Stimulated activated CD4-positive, alpha-beta T cell treated with anti-CD3 and anti-CD28 coated beads, Interleukin-4, amount 100 ng/mL, for 48 hours (primary cell): ENCODE measurements at places on chromosomes 5 and 9.

DNA sequence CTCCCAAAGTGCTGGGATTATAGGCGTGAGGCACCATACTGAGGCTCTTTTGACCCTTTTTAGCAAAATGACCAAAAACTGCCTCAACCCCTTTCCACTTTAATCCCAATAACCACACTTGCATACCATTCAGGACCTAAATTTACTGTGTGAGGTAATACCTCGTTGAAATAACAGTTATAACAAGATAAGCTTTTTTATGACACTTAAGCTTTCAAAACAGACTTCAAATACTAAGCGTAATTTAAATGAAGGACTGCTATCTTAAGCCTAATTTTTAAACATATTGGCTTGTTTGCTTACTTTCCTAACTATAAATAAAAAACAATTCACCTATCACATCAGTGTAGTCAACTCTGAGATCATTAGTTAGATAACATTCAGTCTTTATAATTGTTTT lies 37.8 kb downstream of the PWWP2A start:
- no peak for DNase-seq

GRCh38 chr5:93145767-93146166 lies 435.3 kb downstream of the NR2F1-AS1 start:
- DNase-seq, result no peak

- DNase-seq, result no peak
Measured at GRCh38 chr5:93924628-93925027, 183.2 kb upstream of the POU5F2 start.

DNA sequence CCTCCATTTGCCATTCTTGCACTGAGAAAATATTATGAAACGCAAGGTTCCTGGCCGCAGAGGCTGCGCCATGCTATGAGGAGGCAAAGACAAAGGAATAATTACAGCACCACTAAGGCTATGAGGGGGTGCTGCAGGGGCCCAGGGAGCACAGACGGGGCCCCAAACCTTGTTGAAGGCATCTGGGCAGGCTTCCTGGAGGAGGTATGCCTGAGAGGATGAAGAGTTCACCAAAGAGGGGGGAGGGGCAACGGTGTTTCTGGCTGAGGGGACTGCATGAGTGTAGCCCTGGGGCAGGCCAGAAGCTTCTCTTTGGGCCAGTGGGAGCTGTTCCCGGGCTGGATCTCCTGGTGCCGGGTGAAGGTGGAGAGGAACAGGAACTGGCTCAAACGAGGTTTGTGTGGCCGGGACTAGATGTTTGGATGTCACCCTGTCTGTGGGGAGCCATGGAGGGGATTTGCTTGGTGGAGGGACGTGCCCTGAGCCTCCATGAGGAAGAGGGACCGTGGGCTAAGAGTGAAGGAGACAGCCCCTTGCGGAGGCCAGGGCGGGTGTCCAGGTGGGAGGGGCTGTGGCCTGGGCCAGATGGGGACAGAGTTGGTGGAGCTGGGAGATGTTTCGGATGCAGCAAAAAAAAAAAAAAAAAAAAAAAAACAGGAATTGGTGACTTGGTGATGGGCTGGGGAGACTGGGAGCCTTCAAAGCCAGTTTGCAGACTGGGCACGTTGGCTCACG lies 28.2 kb downstream of the PTGES start:
- DNase-seq, result no peak

- peak; percentile 71 for DNase-seq
Measured at GRCh38 chr9:72526901-72527800, 5.7 kb downstream of the TMC1 start.

DNA sequence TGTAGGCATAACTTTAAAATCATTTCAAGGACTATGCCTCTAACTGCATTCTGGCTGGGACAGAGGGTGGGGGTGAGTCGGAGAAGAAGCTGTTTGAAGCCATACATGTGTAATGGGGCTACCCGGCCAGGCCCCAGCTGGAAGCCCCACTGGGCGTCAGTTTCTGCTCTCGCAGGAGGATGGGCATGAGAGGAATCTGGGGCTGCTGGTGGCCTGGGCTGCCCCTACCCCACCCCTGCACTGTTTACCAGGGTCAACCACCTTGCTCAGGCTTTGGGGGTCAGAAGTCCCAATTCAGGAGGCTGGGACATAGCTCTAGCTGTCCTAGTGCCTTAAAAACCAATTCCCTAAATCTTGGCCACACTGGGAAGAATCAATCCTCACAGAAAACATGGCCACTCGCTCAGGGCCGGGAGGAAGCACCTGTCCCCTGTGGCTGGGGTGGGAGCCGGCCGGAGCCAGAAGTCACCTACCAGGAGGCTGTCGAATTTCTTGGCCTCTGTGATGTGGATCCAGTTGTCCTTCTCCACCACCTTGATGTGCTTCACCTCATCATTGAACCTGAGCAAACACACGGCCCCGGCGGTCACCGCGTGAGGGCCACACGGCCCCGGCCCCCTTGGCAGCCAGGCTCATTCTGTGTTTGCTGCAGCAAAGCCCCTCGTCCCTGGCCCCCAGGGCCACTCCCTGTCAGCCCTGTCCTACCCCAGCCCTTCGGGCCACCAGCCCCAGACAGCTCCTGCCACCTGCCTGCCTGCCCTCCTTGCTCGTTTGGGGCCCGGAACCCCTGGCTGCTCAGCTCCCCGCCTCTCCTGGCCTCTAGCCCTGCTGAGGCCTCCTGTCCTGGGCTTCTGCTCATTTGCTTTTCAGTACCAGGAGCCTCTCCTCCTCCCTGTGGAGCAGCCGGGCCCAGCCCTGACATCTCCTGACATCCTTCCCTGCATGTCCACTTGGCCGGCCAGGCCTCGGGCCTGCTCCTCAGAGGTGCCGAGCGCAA lies 33.6 kb upstream of the SARDH start:
- DNase-seq, result no peak

DNA sequence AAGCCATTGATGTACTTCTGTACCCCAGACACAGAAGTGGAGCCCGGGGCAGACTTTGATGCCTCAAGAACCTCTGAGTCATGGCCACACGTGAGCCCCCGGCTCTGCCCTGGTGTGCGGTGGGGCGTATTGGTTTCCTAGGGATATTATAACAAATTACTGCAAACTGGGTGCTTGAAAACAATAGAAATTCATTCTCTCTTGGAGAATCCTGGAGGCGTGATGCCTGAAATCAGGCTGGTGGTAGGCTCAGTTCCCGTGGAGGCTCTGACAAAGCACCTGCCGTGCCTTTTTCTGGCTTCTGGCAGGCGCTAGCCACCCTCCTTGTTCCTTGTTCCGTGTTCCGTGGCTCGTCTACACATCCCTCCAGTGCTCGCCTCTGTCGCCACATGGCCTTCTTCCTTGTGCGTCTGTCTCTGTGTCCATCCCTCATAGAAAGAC lies 24.2 kb downstream of the NEK6 start:
- DNase-seq, result no peak

DNA sequence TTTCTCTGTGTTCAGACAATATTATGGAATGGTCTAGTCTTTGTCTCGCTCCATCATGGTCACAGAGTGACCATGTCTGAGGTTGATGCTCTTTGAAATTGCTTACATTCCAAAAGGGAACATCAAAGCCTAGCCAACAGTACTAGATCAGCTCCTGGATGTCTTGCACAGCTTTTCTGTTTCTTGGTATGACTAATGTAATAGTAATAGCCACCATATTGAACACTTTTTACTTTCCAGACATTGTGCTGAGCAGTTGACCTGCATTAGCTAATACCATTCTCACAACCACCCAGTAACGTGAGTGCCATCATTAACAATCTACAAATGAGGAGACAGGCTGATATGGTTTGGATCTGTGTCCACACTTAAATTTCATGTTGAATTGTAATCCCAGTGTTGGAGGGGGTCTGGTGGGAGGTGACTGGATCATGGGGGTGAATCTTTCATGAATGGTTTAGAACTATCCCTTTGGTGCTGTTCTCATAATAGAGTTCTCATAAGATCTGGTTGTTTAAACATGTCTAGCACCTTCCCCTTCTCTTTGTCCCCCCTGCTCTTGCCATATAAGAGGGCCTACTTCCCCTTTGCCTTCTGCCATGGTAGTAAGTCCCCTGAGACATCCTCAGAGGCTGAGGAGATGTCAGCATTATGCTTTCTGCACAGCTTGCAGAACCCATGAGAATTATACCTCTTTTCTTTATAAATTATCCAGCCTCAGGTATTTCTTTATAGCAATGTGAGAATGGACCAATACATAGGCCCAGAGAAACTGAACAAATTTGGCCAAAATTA lies 577.5 kb upstream of the CLINT1 start:
- no peak for DNase-seq

DNA sequence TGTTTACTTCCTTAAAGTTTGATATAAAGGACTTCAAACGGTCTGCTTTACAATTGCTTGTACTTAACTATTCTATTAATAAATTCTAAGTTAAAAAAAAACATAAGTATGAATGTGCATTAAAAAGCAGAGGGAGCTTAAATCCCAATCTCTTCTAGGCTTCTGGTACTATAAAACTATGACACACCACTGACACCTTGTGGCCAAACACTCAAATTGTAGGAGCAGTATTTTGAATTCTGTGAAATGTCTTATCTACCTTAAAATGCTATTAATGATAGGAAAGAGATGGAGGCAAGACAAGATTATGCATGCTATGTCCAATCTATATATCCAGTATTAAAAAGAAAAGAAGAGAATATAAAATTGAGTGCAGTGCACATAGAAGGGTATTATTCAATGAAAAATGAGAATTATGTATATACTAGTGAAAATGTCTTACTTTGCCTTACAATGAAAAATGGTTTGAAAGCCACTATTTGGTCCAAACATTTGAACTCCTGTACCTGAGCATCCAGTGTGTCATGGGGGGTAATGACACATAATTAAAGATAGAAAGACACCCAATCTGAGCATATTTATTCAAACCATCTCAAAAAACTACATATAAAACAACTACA lies 87.6 kb downstream of the ERP44 start:
- DNase-seq, result no peak

GRCh38 chr9:76336027-76336426 lies 58.2 kb downstream of the RFK start:
- no peak for DNase-seq

GRCh38 chr5:132095424-132095972 lies 21.9 kb downstream of the CSF2 start:
- no peak for DNase-seq

- DNase-seq, result no peak
Measured at GRCh38 chr5:22910523-22910922, 57.4 kb upstream of the CDH12 start.

DNA sequence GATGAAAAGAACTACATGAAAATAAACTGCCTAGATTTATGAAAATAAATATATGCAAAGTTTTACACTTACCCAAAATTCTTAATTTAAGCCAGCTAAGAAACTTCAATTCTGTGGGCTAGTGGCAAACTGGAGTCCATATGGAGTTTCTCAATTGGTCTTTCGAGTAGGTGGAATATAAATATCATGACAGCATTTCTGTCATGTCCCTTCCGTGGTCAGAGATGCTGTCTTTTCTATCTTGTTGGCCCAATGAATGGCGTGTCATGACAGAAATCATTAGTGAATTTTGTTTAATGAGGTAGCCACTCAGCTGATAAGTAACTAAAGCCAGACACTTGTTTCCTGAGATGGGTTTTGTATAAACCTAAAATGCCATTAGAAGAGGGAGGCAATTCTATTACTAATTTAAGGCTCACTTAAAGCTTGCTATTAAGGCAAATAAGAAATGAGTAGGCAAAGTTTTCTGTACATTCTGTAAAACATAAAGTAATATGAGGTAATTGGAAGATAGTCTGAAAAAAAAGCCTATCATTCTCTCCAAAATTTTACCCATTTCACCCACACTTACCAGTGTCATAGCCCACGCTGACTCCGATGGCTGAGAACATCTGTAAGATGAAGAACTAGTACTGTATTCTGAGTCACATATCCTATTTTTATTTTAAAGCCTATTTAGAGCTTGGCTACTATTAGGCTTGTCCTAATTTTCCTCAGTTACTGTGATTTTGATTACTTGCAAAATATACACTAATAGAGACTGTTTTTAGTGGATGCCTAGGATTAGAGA lies 419.3 kb upstream of the MEF2C start:
- DNase-seq, result no peak

- DNase-seq, result no peak
Measured at GRCh38 chr5:3197304-3198073, 398.1 kb upstream of the IRX1 start.

DNA sequence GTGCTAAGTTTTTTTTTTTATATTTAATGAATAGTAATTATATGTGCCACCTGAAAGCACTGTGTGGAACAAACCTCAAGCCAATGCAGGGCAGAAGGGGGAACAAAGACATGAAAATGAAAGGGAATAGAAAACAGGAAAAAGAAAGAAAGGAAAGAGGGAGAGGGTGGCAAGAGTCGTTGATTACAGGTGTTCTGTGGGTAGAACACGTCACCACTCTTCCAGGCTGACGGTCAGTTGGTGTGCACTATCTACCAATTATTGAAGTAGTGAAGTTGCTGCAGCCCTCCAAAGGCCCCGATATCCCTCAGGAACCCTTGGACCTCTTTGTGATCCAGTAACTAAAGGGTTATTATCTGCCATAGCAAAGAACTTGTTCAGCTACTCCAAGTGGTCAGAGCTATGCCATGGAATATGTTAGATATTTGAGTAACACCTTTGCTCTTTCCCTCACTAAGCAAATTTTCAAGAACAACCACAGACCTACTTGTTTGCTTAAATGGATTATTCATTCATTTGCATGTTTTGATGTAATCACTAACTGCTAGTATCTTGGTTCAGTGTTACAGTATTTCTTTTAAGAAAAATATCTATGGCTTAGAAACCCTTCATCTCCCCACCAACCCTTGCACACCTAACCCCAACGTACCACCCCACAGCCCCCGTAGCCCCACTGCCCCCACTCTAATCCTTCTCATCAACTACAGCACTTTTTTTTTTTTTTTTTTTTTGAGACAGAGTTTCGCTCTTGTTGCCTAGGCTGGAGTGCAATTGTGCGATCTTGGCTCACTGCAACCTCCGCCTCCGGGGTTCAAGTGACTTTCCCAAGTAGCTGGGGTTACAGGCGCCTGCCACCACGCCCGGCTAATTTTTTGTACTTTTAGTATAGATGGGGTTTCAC lies 31.3 kb downstream of the FYB1 start:
- no peak for DNase-seq

DNA sequence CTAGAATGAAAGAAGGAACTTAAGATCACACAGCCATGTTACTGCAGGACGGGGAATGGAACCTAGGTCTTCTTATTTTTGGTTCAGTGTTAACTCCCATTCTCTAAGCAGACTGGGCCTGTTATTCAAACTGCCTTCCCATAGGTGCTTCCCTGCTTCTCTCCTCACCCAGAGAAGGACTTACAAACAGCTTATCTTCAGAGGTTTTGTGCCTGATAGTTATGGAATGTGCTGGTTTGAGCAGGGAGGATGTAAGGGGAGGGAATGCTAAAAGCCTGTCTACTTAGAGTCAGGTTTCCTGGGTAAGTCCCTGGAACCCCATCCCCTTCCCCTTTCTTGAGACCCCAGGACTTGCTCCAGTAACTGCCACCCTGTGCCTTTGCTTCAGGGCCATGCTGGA lies 4.2 kb upstream of the PSMD5 start:
- DNase-seq, result no peak

DNA sequence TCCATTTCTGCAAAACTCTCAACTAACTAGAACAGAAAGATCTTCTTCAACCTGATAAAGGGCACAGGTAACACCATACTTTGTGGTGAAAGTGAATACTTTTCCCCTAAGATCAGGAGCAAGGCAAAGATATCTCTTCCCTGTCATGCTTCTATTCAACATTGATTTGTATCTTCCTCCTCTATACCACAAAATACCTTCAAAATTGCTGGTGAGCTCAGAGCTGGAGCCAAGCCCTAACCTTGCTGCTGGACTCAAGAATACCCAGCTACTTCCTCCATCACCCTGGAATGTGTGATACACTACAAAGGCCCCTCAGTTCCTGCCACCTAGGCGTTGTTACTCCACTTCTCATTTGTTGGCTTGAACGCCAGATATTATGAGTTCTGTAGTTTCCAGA lies 499.0 kb downstream of the ACTL7B start:
- no peak for DNase-seq

GRCh38 chr9:22142671-22143070 lies 133.6 kb upstream of the CDKN2B start:
- DNase-seq, result no peak
